ENCODE measurements at places on chromosomes 2 and 18.

- peak; percentile 92 for DNase-seq
Measured at GRCh38 chr2:241877989-241878970, 8.8 kb downstream of the RTP5 start.

DNA sequence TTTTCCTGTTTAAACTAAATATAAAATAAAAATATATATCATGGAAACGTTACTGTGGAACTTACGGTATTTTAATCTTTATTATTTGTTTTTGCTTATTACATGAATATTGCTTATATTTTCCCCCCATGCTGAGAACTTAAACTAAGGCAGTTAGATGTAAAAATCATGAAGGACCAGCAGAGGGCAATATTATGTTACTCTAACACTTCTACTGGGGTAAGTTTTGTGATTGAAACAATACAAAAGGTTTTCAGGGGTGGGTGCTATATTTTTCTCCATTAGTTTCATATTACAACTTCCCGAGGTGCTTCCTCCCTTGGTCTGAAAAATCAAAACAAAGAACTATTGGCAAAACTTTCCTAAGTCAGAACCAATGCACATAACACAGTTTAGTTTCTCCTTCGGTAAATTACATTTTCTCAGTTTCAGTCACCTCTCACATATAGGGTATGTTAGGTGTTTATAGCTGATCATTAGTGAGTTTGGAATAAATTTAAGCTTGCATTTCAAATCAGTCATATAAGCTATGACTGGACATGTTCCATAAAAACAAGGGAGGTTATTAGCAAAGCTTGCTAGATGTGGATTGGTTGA is 54.8 kb downstream of the ZNF407 start:
- DNase-seq = no peak

DNA sequence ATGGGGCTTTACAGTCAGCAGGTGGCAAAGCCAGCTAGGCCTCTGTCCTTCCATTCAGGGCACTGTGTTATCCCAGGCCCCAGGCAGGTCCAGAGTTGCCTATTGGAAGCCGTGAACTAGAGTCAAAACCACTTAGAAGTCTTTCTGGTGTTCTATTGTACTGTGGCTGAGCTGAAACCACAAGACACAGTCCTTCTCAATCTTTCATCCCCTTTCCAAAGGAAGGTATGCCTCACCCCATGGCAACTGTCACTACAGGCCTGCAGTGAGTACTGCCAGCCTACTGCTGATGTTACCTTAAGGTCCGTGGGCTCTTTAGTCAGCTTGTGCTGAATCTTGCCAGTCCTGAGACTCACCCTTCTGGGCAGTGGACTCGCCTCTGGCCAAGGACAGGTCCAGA is 181.6 kb downstream of the GULP1 start:
- DNase-seq = no peak

- no peak for DNase-seq
Measured at GRCh38 chr2:174675615-174676014, 78.0 kb upstream of the WIPF1 start.

- no peak for DNase-seq
Measured at GRCh38 chr2:75603477-75603876, 42.7 kb upstream of the EVA1A start.

All from aorta (tissue), 5 donors.